ENCODE measurements at places on chromosomes 6 and 20.

GRCh38 chr20:21214431-21214830 is 88.5 kb downstream of the KIZ start:
- DNase-seq = no peak

DNA sequence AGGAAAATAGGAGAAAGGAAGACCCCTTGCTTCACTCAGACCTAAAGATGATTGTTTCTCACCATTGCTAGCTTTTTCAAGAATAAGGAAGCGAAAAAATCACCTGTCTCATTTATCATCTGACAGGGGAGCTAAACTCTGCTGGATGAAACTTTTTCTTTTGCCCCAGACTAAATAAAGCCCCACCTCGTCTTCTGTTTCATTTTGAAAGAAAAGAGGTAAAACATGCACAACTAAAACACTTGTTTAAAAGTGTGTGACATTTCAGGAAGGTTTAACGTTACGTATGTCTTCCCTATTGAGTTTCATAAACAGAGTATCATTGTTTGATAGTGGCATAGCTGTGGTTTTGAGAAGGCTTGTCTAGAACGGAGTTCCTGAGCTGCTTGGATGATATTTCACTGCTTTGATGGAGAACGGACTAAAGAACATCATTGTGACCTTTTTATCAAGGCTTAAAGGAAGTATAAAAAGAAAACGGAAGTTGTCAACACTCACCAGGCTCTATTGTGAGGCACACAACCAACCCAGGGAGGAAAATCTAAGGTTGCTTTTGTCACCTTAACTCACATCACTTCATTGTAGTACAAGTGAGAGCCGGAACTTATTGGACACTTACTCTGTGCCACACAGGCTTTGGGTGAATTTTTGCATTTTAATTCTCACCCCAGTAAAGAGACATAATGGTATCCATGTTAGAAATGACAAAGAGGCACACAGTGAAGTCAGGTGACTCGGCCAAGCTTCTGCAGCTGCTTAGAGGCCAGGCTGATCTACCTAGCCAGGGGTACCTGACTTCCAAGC is 29.5 kb downstream of the TSHZ2 start:
- no peak for DNase-seq

- no peak for DNase-seq
These were observed 67.9 kb downstream of the CDYL start for GRCh38 chr6:4844108-4844507.

GRCh38 chr6:153949616-153950015 is 89.4 kb upstream of the OPRM1 start:
- no peak for DNase-seq

- DNase-seq = no peak
These were observed 28.1 kb upstream of the EEF1E1 start for GRCh38 chr6:8130399-8130798.

- no peak for DNase-seq
These were observed at the start of gene NOL4L for GRCh38 chr20:32585011-32585585. TSS of gene NOL4L (minus strand) at chr20:32585333. CDS start at chr20:32584890, 443 bp downstream.

DNA sequence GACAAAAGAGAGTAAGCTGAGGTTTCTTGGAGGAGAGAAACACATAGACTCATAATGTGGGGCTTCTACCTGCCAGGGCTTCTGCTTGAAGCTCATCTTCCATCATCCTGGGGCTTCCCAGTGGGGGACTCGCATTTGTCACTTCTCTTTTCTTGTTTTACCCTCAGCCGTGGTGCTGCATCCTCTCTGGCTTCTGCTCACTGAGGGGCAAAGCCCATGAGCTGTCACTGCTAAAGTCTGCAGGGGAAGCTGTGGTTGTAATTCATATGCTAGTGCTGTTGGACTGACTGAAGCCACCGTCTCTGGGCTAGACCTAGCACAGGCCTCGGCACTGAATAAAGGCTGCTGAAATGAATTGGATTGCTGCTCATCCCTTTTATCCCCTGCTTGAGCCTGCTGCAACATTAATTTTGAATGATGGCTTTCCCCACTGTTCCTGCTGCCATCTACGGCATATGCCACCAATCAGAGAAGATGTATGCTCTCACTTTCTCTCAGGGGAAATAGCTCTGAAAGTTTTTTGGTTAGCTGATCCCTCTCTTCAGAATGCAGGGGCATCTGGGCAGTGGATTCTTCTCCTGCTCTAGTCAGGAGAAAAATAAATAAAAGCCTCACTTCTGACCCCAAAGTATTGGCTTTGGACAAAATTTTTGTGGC is 568.4 kb upstream of the MAP3K7 start:
- DNase-seq = no peak

- no peak for DNase-seq
These were observed 115.2 kb downstream of the BMP2 start for GRCh38 chr20:6882561-6883291.

DNA sequence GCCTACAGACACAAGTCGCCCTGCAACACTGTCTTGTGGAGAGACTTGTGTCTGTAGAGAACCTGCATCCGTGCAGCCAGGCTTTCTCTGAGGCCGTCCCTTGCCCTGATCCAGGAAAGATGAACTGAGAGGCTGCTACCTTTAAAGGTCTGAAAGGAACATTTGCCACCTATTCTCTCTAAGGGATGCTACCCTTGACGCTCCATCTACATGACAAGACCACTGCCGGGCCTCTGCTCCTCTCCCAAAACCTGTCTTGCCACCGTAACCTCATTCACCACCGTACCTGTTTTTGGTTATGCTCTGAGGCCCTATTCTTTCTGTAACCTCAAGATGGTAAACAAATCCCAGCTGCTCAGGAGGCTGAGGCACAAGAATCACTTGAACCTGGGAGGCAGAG is 73.9 kb downstream of the FOXF2 start:
- DNase-seq = no peak

DNA sequence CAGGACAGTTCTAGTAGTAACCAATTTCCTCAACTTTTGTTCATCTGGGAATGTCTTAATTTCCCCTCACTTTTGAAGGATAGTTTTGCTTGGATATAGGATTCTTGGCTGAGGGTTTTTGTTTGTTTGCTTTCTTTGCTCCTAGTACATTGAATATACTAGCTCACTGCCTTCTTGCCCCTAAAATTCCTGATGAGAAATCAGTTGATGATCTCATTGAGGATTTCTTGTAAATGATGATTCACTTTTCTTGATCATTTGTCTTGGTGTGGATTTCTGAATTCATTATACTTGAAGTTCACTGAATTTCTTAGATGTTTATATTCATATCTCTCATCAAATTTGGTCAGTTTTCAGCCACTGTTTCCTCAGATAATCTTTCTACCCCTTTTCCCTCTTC is 49.1 kb upstream of the PRDM1 start:
- no peak for DNase-seq

- no peak for DNase-seq
These were observed 5.6 kb downstream of the PCMTD2 start for GRCh38 chr20:64261138-64261537.

DNA sequence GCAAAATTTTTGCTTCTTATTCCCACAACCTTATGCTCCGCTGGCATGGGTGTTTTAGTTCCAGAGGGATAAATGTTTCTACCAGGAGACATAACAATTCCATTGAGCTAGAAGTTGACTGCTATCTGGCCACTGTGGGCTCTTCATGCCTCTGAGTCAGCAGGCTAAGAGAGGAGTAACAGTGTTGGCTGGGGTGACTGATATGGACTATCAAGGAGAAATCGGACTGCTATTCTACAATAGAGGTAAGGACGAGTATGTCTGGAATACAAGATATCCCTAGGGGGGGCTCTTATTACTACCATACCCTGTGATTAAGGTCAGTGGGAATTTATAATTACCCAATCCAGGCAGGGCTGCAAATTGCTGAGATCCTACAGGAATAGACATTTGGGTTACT is 26.9 kb downstream of the FBXO30 start:
- no peak for DNase-seq

DNA sequence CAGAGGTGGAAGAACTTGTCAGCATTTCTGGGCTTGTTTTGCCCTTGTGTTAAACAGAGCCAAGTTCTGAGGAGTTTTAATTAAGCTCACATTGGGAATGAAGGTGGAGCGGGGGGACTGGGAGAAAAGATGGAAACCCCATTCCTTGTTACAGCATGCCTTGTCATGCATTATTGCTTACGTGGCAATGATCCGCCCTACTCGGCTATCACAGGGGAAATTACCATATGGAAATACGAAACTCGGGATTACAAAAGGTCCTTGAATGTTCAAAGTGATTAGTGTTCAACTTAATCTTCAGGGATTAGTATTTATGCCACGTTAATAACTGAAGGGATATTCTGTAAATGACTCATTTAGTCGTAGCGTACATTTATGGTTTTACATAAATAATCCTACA is 86.4 kb downstream of the MAP3K7 start:
- DNase-seq = no peak

- no peak for DNase-seq
These were observed 362.0 kb downstream of the CENPW start for GRCh38 chr6:126701676-126702560.

DNA sequence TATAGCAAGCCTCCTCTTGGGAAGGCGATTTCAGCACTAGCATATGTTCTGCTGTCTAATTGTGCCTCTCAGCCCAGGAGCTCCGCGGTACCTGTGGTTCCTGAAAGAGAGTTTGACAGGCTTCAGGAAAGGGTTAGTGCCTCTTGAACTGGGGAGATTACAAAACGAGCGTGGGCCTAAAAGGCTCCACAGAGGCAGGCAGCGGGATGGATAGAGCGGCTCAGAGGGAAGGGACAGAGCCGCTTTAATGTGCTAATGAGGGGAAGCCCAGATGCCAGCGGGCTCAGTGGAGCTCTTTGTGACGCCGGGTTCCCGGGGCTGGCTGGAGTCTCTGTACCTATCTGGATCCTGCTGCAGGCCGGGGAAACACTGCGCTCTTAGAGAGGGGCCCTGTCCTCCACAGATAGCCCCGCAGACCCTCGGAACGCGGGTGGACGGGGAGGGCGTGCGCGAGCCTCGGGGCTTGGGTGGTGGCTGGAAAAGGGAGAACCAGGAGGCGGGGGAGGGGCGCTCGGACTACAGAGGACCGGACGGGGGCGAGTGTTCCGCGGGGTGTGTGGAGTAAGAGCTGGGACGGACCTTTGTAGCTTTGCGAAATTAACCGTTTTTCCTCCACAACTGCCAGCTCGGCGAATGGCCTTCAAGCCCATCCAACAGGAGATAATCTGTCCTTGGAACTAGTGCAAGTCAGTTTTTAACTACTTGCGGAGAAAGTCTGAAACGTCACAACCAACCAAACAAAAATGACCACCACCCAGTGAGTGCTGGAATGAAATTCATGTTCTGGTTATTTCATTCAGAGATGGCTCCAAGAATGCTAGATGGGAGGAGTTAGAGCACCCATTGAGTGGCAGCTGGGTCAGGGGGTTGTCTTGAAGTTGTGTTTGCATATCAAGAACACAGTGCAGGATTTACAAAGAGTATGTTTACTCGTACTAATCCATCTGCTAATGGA is 13.0 kb downstream of the SLC35F1 start:
- DNase-seq = no peak

- DNase-seq = no peak
These were observed 677.0 kb upstream of the ID4 start for GRCh38 chr6:19160081-19160730.

GRCh38 chr6:132972971-132973370 is 158.6 kb downstream of the RPS12 start:
- DNase-seq = no peak

DNA sequence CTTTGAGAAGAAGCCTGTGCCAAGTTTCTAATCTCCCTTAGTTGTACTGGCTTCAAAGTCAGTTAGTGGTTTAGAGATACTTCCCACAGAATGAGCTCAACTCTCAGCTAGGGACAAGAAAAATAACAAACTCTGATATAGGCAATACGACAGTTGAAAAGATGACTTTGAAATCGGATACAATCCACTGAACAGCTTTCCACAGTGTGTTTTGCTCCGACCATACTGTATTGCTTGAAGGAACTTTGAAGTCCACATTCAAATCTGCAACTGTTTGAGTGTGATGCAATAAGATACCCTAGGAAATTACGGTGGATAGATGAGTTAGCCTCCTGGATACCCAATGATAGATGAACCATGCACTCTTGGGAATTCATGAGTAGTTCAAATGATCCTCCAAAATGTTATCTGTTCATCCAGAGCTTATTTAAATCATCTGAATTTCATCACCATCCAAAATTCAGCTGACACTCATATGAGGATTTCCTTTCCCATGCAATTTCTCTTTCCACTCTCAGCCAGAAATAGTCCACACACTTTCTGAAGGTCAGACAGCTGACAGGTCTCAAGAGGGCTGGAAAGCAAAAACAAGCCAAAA is 443.8 kb downstream of the HAO1 start:
- no peak for DNase-seq

GRCh38 chr20:59144179-59144830 is 19.3 kb upstream of the ZNF831 start:
- DNase-seq = no peak

- no peak for DNase-seq
These were observed 167.2 kb downstream of the TFAP2C start for GRCh38 chr20:56796345-56796744.

DNA sequence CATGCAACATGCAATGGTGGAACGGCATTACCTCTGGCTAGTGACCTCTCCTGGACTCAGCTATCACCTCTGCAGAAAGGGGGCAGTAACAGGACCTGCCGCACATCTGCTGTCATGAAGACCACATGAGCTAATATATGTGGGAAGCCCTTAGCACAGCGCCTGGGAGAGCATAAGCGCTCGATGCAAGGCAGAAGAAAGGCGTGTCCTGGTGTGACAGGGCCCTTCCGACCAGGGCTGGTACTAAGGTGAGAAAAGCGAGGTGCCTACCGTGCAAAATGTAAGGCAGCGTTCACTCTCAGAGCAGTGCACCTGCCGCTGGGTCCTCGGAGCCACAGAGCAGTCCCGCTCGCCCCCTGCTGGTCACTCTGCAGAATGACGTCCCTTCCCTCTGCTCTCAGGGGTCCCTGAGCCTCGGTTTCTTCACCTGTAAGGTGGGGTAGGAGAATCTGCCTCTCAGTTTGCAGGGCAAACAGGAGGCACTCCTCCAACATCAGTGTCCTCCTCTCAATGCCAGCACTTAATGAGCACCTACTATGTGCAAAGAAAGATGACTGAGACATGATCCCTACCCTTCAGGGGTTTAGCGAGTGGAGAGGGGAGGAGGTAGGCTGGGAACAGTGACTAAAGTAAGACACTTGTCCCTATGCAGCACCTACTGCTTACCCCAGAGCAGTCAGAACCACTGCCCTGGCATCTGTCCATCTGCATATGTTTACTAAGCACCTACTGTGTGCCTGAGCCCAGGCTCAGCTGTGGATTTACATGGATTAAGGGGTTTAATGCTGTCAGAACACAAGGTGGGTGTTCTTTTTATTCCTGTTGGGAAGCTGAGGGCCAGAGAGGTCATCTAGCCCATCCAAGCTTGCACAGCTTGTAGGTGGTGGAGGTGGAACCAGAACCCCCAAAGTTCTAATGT is 41.1 kb upstream of the PTGIS start:
- DNase-seq = peak; percentile 59

DNA sequence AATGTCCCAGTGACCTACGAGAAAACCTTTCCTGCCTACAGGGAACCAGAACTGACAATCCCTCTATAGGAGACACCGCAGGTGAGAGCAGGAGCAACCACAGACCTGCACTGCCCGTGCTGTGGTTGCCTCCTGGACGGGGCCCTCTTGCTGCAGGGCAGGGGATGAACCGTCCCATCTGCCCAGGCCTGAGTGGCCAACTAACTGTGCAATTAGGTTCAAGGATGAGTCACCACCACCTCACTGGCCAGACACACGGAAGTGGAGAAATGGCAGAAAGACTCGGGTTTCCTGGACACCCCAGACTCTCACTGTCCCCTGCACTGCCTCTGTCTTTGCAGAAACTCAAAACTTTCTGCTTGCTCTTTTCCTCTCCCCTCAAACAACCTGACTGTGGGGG is 13.8 kb upstream of the HLA-G start:
- no peak for DNase-seq

- DNase-seq = no peak
These were observed 37.9 kb upstream of the PCMTD2 start for GRCh38 chr20:64217539-64218221.

Data from activated naive CD8-positive, alpha-beta T cell treated with anti-CD3 and anti-CD28 coated beads, Interleukin-2, amount 50 U/mL, for 16 hours (primary cell).